ENCODE measurements at places on chromosomes 4 and X.

- no peak for DNase-seq
Observed at GRCh38 chr4:165440415-165441158, 61.8 kb downstream of the CPE start.

DNA sequence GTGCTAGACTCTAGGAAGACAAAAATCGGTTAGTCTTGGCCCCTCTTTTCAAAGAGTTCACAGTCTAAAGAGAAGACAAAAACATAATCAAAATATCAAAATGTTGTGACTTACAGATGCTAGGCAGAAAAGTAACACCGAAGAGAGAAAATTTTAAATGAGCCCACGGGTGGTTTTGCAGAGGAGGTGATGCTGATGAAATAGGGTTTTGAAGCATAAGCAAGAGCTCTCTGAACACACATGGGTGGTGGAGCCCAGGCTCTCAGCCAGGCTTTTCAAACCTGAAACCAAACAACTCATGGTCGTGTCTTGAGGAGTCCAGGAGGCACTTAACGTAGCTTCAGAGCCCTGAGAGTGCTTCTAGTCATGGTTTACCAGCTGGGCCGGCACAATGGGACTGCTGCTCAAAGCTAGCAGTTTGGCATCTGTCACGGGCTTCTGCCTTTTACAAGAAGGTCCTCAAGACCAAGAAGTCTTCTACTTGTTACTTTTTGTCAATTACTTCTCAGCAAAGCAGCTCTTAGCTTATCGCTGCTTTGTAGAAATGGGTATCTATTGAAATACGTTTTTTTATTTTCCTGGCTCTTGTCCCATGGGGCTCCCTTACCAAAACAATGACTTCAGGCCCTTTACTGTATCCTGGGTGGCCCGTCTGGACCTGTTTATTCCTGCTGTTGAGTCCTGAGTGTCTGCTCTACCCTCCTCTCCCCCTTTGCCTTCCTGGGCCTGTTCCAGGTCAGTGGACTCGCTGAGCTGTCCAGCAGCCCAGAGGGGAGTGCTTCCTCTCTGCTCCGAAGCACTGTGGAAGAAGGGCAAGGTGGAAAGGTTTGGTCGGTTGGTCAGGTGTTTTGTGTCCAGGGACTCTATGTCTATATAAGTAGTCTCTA, 69.5 kb downstream of the TNIP2 start:
- DNase-seq = no peak

DNA sequence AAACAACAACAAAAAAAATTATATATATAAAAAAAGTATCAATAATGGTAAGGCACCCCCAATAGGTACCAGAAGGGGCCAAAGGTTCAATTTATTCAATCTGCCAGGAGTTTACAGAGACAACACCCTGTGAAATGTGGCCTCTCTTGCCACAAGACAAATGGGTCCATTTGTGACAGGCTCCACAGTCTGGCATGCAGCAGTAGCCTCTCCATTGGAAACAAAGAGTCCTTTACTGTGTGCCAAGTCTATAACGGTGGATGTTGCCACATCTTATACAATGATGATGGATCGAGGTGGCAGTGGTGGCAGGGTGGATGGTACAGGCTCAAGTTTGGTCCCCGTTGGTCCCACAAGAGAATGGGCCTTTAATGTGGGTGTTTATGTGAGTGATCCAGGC, 70.1 kb upstream of the SH3RF1 start:
- no peak for DNase-seq

- no peak for DNase-seq
Observed at GRCh38 chr4:807792-808191, 18.1 kb downstream of the CPLX1 start.

DNA sequence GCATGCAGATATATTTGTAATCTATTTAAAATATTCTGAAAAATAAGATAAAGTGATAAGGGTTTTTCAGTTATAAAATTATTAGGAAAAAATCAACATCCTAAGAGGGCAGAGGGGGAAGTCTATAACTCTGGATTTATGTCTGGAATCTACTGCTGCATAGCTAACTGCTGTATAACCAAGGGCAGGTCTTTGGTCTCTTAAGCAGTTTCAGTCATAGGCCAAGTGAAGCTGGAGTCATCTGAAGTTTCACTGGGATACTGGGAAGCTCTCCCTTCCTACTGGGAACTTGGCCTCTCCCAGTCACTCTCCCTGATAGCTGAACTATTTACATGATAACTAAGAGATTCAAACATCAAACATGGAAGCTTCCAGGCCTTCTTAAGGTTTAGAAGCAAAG, 1409.9 kb upstream of the PCDH7 start:
- no peak for DNase-seq

DNA sequence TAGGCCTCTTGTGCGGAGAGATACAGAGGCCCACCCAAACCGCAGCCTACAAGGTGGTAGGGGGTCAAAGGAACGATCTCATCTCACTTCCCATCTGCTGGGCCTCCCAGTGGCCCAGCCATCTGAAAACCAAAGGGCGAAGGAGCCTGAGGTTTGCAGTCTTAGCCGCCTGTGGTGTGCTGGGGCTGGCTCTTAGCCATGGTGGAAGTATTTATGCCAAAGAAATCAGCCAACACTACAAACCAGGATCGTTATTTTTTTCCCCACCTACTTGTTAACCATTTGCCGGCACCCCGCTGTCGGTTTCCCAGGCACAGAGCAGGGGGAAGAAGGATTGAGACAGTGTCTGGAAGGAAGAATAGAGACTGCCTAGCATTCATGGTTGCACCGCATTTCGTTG, 30.9 kb upstream of the CDKL5 start:
- peak; percentile 47 for DNase-seq

DNA sequence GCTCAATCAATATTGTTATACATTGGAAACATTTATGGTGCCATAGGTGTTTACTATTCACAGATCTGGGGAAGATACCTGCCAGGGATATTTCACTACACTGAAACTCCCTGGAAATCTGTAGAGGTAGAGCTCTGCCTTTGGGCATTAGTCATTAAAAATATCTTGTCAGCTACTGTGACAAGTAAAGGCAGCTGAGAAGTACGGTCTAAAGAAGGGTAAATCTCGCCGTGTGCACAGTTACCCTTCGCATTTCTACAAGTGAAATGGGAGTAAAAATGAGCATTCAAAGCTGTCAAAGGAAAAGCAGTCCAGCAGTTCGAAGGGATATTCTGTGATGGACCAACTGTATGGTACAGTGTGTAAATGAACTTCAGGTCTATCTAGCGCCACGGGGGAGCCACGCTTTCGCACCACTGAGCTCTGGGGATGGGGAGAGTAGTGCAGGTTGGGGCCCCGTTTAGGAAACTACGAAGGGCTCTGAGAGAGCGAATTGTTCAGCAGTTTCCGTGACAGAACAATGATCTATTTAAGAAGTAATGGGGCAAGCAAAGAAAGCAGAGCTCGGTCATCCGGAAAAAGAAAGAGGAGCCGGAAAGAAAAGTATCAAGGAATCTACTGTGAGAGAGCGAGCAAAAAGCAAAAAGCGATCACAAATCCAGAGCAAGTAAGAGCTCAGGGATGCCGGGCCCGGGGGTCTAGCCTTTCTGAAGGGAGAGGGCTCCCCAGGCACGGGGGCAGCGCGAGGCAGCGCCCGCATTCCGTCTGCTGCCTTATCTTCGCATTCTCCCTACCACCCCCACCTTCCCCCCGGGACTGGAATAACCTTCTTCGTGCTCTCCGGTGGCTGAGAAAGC, 646 bp downstream of the TIGD4 start:
- DNase-seq = peak; percentile 61

DNA sequence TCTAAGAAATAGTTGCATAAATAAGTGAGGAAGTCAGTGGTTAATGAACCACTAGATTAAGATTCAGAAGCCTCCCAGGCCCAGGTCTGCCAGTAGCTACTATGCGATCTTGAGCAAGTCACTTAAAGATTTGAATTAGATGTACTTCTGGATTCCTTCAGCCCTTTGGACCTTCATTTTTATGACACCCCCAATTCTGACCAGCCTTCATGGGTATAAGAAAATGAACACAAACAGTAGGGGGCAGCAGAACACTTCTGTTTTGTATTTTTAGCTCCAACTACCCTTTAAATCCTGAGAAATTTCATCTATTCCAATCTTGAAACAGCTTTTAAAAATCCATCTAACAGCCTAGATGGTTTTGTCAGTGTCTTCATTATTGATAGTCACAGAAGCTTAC, 19.0 kb downstream of the TMEM47 start:
- DNase-seq = no peak

DNA sequence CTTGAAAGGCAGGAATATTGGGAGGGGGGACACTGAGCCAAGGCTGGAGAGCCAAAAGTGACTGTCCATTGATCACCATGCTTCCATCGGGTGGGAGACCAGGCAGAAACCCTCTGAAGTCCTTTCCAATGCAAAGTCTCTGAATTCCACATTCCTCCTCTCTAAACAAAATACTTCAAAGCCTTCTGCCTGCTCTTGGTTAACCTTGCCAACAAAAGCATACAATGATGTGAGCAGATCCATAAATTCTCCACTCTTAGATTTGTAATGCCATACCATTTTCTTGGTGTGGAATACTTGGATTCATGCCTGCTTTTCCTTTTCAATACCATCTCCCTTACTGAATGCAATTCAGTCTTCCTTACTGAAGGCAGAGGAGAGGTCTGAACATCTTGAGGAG, 74.1 kb upstream of the FAM9B start:
- no peak for DNase-seq

- DNase-seq = no peak
Observed at GRCh38 chr4:73821325-73821724, 15.2 kb upstream of the CXCL6 start.

GRCh38 chr4:149882251-149882650, 66.6 kb upstream of the IQCM start:
- DNase-seq = no peak

GRCh38 chr4:139207873-139208403, 30.9 kb upstream of the ELF2 start:
- DNase-seq = no peak

DNA sequence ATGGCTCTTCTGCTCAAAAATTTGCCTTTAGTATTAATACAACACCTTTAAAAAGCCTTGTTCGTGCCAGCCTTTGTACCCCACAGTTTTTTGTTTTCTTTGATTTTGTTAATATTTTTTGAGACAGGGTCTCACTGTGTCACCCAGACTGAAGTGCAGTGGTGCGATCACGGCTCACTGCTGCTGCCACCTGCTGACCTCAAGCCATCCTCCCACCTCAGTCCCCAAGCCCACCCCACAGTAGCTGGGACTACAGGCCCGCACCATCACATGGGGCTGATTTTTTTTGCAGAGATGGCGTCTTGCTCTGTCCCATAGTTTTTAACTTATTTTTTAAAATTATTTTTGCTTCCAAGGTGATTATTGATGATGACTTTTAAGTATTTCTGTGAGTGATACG, 134.0 kb downstream of the HTR2C start:
- no peak for DNase-seq

DNA sequence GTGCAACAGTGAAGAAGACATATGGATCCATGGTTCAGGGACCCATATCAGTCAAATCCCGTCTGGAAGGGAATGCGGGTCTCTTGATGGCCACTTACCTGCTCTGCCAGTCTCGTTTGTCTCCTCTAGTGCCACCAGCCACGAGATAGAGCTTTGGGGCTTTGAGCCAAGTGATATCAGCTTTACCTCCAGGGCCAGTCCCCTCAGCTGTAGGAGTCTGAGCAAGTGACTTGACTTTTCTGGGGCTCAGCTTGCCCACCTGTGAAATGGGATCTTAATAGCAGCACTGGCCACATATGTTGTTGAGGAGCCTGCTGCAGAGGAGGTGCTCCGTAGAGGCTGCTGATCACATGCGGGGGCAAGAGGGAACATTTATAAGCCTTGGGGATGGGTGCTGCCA, 1.2 kb downstream of the SLC2A9 start:
- no peak for DNase-seq

DNA sequence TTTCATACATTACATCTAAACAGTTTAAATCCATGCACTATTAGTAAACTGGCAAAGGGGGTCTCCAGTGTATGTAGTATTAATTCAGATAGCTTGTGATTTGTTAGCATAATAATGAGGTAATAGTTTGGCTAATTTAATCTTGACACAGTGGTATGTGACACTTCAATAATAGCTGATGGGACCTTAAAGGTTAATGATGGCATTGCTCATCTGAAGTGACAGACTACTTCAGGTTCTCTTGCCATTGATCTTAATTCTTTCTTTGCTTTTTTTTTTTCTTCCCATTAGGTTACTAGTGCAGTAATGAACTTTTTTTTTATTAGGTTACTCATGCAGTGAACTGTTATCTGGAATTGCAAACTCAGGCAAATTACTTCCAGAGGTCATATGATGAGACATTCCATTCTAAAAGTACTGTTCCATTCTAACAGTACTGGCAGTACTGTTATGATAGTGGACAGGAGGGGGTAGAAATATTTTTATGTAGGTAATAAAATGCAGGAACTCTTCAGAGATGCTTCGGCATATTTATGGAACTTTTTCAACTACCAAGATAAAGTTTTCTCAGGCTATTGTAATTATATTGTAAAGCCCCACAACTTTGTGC, 911.3 kb upstream of the LCORL start:
- no peak for DNase-seq

DNA sequence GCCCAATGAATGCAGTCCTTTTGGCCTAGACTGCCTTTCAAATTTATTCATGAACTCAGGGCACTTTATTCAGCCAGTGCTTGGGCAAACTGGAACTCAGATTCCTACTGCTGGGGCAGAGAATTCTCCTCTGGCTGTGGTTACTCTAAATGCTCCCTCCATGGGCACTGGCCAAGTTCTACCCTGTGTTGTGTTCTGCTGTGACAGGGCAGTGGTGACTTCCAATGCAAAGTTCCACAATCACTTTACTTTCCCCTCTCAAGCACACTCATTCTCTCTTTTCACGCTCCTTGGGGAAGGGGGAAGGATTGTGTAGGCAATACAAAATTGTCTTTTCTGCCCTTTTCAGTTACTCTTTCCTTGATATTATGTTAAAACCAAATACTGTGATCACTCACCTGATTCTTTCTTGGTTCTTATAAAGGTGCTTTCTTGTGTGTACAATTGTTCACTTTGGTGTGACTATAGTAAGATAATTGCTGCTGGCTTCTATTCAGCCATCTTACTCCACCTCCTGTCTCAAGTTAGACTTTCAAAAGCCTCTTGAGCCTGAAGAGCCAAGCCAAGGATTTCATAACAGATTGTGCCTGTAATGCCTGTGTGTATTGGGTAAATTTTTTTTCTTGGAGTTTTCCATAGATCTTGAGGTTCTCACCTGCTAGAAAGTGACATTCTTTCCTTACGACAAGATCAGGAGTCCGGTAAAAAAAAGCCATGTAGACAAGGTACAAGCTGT, 1078.6 kb downstream of the FAM133A start:
- DNase-seq = no peak

Measured in right forelimb (tissue), 1 donor.